Fibroblast of the aortic adventitia (primary cell): ENCODE measurements at places on chromosomes 1 and 21.

DNA sequence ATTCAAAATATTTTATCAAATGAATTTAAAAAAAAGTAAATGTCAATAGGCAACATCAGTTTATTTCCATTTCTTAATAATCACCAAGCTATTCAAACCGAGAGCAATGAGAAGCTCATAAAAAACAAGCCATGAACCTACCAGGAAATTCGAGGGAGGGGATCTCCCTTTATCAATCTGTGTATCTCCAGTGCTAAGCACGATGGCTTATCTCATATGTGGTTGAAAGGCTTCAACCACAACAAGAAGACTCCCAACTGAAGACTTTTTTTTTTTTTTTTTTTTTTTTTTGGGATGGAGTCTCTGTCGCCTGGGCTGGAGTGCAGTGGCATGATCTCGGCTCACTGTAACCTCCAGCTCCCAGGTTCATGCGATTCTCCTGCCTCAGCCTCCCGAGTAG, 833.3 kb downstream of the USP25 start:
- DNase-seq: no peak

DNA sequence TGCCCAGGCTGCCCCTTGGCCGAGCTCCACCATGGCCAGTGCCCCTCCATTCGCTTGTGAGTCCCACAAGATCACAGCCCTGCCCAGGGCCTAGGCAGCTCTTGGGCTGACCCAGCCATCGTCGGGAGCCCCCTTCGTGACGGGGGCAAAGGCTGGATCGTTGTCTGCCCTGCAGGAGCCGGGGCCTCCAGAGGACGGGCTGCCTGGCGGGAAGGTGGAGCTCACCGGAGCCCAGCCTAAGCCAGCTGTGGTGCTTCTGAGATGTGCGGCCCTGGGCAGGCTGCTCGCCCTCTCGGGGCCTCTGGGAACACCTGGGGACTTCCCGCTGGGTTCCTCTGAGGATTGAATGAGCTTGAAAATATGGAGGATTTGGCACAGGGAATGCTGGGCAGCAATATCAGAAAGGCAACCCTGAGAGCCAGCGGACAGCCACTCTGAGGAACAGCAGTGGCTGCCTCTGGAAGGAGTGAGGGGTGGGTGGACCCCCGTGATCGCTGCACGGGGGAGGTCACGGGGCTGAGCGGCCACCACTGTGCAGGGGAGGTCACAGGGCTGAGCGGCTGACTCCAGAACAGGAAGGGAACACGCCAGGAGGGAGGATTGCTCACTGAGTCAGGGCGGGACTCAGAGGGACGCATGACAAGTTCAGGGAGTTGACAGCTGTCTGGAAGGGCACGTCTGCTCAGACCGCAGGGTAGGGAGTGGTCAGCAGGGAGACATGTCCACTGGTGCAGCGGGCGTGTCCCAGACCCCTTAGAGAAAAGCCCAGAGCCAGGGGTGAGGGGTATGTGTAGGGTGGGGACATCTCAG, 19.3 kb downstream of the TP73 start:
- DNase-seq: no peak

GRCh38 chr21:32544697-32545096, 40.6 kb downstream of the TCP10L start:
- DNase-seq: peak; percentile 35

DNA sequence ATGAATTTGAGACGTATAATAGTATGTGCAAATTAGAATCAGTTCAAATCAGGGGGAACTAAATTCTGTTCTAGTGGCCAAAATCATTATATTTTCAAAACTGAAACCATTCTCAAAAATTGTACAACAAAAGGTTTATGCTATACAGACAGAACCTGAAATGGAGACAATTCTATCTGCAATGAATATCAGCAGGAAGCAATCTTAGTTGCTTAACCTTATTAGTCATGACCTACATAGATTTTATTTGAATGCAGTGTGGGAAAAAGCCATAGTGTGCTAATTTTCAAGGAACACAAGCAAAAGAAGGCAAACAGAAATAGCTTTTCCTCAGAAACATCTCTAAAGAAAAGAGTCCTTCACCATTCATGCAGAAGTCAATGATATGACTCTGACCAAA, 6.5 kb downstream of the AK5 start:
- DNase-seq: peak; percentile 43

- peak; percentile 94 for DNase-seq
Measured at GRCh38 chr1:15680561-15681348, 3.4 kb upstream of the PLEKHM2 start.
